ENCODE measurements at places on chromosomes 5 and 9. TPM values are rescaled to one million over a fixed set of nuclear protein-coding genes. Genes with fewer than 3 reads are reported as not detected.

ANKHD1 gene
- 42.4 TPM for total RNA-seq

DNA sequence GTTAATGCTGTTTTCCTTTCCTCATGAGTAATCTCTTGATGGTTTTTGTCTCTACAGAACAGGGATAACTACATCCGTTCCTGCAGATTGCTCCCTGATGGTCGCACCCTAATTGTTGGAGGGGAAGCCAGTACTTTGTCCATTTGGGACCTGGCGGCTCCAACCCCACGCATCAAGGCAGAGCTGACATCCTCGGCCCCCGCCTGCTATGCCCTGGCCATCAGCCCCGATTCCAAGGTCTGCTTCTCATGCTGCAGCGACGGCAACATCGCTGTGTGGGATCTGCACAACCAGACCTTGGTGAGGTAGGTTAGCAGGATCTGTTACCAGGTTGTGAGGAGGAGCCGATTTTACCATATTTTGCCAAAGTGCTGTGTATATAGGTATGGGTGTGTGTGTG lies 148.2 kb downstream of the TLE4 start:
- DNase-seq = no peak

- no peak for DNase-seq
Measured at GRCh38 chr5:8304341-8304740, 435.4 kb downstream of the MTRR start.

DNA sequence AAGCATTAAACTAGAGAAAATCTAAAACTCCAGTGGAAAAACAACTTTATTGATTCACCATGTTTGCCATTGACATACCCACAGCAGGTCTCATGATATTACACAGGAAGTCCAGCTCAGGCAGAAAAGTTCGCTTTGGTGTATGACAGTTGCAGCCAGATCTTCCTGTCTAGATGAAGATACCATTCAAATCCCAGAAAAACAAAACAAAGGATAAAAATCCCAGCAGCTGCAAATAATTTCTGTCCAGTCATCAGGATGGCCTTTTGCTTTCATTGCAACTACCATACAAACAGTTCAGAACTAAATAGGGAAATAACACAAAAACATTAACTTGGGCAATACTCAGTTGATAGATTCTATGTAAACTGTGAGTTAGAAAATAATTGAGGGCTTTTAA lies 136.0 kb upstream of the NREP start:
- peak; percentile 10 for DNase-seq

- no peak for DNase-seq
Measured at GRCh38 chr5:177981296-177982071, 14.6 kb downstream of the PROP1 start.
